ENCODE measurements at places on chromosomes 6 and 20.

DNA sequence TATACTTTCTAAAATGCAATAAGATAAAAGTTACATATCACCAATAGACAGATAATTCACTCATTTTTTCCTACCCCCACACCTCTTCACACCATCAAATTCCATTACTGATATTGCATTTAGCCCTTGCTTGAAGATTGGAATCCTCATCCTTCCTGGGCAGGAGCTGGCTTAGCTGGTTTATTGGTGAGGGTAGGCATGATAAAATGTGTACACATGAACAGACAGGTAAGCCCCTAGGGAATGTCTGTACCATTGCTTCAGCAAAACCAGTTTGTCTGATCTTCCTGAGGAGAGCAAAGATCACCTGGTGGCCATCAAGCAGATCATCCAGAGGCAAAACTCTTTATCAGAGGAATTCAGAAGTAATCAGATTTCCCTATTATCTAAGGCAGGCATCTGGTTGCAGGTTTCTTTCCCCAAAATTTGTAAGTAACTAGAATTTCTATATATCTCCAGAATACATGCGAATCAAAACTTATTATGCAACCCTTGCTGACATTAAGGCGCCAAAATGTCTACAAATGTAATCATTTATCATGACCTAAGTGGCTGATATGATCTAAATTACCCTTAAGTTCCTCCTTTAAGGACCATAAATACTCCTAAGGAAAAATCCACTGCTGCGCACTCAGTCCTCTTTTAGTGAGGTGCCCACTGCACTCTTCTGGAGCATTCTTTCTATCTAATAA lies 6.6 kb upstream of the FABP7 start:
- DNase-seq, result no peak

- DNase-seq, result no peak
Observed at GRCh38 chr6:21668795-21669194, 75.2 kb downstream of the SOX4 start.

GRCh38 chr6:144278659-144279314 lies 6.3 kb upstream of the UTRN start:
- DNase-seq, result no peak

GRCh38 chr6:90989763-90990162 lies 402.9 kb upstream of the MAP3K7 start:
- DNase-seq, result no peak

- no peak for DNase-seq
Observed at GRCh38 chr6:17004269-17004668, 97.6 kb upstream of the STMND1 start.

GRCh38 chr6:100503043-100503705 lies 38.5 kb upstream of the SIM1 start:
- no peak for DNase-seq

GRCh38 chr20:25220810-25221591 lies 25.5 kb downstream of the ENTPD6 start:
- DNase-seq, result no peak

GRCh38 chr20:32687180-32687532 lies 13.4 kb upstream of the C20orf203 start:
- DNase-seq, result no peak

DNA sequence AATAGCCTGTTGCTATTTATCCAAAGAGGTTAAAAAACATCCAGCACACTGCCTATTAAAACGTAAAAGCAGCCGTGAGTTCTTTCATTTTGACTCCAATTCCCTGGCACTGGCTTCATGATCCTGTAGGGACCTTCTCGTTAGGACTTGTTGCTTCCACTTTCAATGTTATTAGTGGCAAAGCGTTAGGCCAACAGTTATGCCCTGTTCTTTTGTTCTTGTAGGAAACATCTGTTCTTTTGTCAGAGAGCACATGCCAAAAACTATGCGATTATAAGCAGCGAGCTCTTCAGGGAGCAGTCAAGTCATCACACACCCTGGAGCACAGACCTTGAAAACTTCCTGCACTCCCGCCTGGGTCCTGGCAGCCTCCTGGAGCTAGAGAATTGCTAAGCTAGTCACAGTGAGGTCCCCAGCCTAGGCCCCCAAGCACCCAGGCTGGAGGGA lies 609.5 kb upstream of the ARID1B start:
- DNase-seq, result no peak

GRCh38 chr6:81655696-81656095 lies 96.8 kb downstream of the TENT5A start:
- no peak for DNase-seq

- DNase-seq, result no peak
Observed at GRCh38 chr6:64123761-64124633, 488.4 kb downstream of the PHF3 start.

DNA sequence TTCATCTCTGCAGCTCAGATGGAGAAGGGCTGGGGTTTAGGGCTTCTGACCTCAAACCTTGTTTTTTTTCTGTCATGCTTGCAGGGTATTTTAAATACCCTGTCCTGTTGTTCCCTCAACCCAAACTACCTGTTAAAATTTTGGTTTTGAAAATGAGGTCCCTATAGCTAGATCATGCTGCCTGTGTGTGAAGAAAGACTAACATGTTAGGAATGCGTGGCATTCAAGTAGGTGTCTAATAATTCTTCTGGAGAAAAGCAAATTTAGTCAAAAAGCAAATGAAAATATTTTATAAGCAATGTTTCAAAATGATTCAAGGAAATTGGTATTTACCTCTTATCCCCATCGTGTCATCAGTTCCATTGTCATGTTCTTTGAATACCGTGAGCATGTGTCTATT lies 77.2 kb upstream of the C20orf144 start:
- DNase-seq, result no peak

- DNase-seq, result no peak
Observed at GRCh38 chr6:36154286-36154685, 24.0 kb downstream of the MAPK13 start.

GRCh38 chr20:61933951-61934715 lies 131.5 kb downstream of the TAF4 start:
- DNase-seq, result no peak

Measured in stimulated activated CD4-positive, alpha-beta T cell treated with anti-CD3 and anti-CD28 coated beads, TNF-alpha, amount 100 ng/mL, for 24 hours (primary cell).